ENCODE measurements at places on chromosomes 1 and 21.
A peak's percentile ranks its signal among the peaks of the same experiment; 100 is the strongest.

- no peak for DNase-seq
These were observed 245.7 kb upstream of the JUN start for GRCh38 chr1:59029411-59030167.

DNA sequence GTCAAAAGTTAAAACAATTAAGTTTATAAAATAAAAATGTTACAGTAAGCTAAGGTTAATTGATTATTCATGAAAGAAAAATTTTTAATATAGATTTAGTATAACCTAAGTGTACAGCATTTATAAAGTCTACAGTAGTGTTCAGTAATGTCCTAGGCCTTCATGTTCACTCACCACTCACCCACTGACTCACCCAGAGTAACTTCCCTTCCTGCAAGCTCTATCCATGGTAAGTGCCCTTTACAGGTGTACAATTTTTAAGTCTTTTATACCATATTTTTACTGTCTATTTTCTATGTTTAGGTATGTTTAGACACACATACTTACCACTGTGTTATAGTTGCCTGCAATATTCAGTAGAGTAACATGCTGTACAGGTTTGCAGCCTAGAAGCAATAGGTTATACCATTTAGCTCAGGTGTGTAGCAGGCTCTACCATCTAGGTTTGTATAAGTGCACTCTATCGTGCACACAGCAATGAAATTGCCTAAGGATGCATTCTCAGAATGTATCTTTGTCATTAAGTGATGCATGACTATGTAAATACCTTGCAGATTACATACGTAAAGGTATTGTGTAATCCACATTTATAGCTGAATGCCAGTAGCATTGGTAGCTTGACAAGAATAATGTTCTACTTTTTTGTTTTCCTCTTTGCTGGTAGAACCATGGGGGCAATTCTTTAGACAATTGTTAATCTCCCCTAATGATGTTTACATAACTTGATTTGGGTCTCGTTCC lies 35.7 kb upstream of the GPR88 start:
- no peak for DNase-seq

DNA sequence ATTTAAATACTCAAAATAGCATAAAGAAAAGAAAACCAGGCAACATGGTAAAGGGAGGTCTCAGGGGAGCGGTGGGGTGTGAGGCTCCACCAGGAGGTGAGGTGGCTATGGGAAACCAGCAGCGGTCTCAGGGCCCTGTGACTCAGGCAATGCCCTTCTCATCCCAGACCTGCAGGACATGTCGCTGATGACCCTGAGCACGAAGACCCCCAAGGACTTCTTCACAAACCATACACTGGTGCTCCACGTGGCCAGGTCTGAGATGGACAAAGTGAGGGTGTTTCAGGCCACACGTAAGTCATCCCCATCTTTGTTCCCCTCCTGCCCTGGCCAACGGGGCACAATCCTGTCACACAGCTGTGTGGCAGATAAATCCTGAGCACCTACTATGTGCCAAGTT lies 31.5 kb downstream of the PADI4 start:
- no peak for DNase-seq

GRCh38 chr1:78072216-78072615 lies 26.4 kb downstream of the GIPC2 start:
- no peak for DNase-seq

GRCh38 chr1:16318555-16318954 lies 33.7 kb downstream of the FBXO42 start:
- no peak for DNase-seq

GRCh38 chr1:205189131-205189530 lies 22.4 kb downstream of the DSTYK start:
- no peak for DNase-seq

DNA sequence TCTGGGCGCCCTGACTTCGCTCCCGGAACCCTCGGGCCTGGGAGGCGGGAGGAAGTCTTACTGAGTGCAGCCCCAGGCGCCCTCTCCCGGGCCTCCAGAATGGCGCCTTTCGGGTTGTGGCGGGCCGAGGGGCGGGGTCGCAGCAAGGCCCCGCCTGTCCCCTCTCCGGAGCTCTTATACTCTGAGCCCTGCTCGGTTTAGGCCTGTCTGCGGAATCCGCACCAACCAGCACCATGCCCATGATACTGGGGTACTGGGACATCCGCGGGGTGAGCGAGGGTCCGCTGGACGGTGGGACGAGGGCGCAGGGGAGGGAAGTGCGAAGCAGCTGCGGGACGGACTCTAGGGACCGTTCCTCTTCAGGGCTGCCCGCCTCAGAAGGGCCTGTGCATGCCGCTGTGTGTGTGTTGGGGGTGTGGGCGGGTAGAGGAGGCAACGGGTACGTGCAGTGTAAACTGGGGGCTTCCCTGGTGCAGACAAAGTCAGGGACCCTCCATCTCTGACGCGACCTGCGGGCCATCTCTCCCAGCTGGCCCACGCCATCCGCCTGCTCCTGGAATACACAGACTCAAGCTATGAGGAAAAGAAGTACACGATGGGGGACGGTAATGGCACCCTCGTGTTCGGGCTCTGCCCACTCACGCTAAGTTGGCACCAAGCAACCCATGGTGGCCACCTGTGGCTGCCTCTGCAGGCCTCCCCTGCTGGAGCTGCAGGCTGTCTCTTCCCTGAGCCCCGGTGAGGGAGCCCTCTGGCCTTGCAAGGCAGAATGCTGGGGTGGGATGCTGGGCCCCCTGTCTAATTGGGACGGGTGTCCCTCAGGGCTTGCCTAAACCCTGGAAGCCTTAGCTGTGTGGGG lies at the start of gene GSTM1:
GSTM1 (plus strand) TSS at position 177 of the 859 bp plus-strand sequence; CDS start at position 234, 57 bp downstream.
- DNase-seq, result no peak

- DNase-seq, result no peak
These were observed 40.7 kb downstream of the AHDC1 start for GRCh38 chr1:27563341-27563590.

GRCh38 chr1:6724517-6725141 lies 23.0 kb upstream of the DNAJC11 start:
- DNase-seq, result no peak

DNA sequence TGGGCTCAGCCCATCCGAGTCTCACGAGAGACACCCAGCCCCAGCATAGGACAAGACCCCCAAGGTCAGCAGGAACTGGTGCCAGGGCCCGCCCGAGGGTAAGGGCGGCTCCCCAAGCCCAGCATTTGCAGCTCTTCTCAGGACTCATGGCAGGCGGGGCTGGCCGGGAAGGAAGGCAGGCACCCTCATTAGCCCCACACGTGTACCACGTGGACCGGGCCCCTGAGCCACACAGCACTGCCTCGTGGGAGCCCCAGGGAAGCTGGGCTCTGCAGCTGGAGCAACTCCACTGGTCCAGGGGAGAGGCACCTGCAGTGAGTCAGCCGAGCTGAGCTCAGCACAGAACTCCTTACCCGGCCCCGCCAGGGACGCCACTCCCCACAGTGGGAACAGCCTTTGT lies 97.7 kb upstream of the IFFO2 start:
- no peak for DNase-seq

- DNase-seq, result no peak
These were observed 67.5 kb downstream of the PLA2G4A start for GRCh38 chr1:186896211-186896610.

DNA sequence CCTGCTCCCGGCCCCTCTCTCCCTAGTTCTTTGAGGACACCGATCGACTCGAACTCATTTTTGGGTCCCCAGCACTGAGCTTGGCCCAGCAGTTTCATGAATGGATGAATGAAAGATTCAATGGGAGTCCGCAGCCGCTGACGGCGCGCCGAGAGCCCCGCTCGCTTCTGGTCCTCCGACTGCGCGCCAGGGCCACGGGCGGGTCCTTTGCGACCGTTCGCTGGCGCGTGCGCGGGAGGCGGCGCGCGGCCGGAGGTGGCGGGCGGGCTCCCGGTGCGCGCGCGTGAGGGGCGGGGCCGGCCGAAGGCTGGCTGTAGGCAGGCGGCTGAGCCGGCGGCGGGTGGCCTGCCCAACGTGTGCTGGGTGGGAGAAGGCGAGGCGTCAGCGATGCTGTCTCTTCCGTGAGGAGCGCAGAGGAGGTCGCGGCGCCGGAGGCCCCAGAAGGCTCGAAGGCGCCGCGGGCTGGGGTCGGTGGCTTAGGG lies at the start of gene MAST2:
MAST2 (plus strand) TSS at position 314 of the 482 bp plus-strand sequence. CDS start 284 bp downstream, outside the sequence.
- DNase-seq, result peak; percentile 84

- DNase-seq, result no peak
These were observed 109.2 kb downstream of the HMCN1 start for GRCh38 chr1:185843297-185843869.

- peak; percentile 70 for DNase-seq
These were observed 2.5 kb upstream of the HLX start for GRCh38 chr1:220876511-220877376.

GRCh38 chr21:16983420-16983819 lies 529.4 kb upstream of the CXADR start:
- DNase-seq, result no peak

- no peak for DNase-seq
These were observed 64.4 kb downstream of the LHX9 start for GRCh38 chr1:197981561-197981960.

DNA sequence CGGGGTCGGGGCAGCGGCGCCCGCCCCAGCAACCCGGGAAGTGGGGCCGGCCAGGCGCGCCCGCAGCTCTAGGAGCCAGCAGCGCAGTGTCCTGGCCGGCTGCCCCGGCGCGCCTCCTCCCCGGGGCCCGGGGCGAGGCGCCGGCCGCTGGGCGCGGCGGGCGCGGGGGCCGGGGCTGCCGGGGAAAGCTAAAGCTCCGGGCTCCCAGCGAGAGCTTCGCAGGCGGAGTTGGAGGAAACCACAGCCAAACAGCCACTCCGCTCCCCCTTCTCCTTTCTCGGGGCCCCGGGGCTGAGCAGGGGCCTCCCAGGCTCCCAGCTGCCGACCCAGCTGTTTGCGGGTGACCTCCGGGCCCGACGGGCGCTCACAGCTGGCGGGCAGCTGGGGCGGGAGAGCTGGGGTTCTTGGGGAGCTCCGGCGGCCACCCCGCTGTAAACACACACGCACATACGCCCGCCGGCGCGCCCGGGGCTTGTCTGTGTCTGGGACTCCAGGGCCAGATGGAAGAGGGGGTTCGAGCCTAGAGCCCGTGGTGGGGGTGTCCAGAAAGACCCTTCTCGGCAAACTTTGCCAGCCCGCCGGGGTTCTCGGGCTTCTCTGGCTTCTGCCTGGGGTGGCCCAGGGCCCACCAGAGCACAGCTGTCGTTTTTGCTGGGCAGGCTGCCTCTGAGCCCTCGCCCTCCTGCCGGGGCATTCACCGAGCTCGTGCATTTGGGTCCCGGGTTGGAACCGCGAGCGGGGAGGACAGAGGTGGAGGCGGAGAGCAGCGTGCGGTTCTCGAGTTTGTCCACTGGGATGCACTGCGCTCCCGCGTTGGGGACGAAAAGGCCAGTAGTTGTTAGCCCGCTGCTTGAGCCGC lies 1.5 kb downstream of the AJAP1 start:
- DNase-seq, result peak; percentile 39

DNA sequence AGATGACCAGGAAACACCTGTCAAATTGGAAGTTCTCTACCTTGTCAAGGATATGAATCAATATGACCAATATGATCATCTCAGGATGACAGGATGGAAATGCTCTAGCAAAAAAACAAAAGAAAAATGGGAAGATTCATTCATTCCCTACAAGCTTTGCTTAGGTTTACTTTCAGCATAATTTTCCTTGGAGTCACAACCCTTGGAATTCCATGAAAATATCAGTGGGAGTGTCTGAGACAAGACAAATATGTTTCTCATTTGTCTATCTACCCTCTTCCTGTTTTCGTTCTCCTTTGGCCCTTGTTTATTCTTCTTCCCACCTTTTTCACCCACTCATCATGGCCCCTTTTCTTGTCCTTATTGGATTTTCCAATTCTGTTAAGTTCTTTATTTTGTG lies 50.6 kb downstream of the COLGALT2 start:
- DNase-seq, result no peak

- no peak for DNase-seq
These were observed 322.5 kb downstream of the AJAP1 start for GRCh38 chr1:4976859-4977440.

DNA sequence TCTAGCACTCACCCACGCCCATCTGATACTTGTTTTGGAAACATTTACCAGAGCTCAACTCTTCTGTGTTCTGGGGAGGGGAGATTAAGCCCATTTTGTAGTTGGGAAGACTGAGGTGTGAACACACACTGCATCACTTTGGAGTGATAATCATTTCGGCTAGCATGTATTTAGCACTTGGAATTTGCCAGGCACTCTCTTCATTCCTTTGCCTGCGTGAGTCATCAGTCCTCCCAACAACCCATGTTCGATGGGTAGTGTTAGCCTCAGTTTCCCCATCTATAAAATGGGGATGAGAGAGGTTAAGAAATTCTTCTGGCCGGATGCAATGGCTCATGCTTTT lies 182.8 kb upstream of the TMEM51 start:
- no peak for DNase-seq

DNA sequence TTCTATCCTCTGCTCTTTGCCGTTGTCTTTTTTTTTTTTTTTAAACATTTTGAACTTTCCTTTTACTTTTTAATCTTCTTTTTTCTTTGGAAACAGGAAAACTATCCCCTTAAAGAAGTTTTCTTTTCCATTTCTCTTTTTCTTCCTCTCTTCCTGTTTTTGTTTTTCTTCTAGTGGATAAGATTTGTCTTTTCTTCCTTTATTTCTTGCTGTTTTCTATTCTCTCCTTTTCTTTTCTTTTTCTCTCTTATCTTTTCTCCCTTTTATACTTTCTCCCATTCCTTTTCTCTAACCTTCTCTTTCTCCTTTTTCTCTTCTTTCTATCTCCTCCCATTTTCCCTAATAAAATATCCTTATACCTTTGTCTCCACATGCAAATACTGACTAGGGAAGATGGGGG lies 46.2 kb downstream of the PEX14 start:
- no peak for DNase-seq

GRCh38 chr1:205074084-205074483 lies 10.2 kb downstream of the TMEM81 start:
- no peak for DNase-seq

DNA sequence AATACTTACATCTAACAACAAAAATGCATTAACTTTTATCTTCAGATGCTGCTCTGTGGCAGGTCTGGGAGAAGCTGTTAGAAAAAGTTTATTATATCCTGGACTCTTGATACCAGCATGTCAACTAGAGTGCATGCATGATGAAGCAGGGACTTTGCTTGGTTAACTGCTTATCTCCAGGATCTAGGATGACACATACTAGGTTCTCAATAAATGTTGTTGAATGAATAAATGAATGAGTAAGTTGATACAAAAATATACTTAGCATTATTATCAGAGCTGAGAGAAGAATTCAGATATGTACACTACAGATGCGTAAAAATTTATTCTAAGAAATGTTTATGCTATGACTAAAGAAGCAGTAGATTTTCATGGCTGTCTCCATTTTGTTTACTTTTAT lies 304.3 kb downstream of the LTN1 start:
- DNase-seq, result no peak

DNA sequence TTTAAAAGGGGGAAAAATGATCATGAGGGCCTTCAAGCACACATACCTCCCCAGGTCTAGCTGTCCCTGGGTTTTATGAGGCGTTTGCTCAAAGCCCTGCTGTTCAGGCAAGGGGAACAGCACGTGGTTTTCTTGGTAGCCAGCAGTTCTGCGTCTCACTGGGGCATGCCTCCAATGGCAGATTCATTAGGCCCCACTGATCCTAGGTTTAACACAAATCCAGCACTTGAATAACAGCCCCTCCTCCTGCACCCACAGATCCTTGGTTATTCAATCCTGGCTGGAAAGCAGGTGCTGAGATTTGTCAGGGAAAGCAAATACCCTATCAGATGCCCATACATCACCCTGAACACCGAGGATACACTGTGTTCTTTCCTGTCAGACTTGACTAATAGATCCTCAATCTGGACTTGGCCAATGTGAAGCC lies 106.4 kb downstream of the ZC3H11B start:
- DNase-seq, result no peak
